CD14-positive monocyte (primary cell): ENCODE measurements at places on chromosomes 11 and 22. TPM values are rescaled to one million over a fixed set of nuclear protein-coding genes. Genes with fewer than 3 reads are reported as not detected.

The APOA4 gene
- polyA plus RNA-seq, result not detected in 2 replicates

- no peaks in the 10 kb centered on the region for H3K27me3 ChIP-seq
- no peak overlapping the region for H3K27ac ChIP-seq
- DNase-seq, result no peak
- no peaks in the 10 kb centered on the region for H3K4me1 ChIP-seq
- no peak overlapping the region for H3K4me3 ChIP-seq
Measured at GRCh38 chr11:101825531-101825930, 89.3 kb upstream of the CEP126 start.

GRCh38 chr11:75500742-75501141 lies 25.0 kb downstream of the GDPD5 start:
- no peaks in the 10 kb centered on the region for H3K36me3 ChIP-seq
- peaks cover 27% of the 10 kb centered on the region for H3K4me1 ChIP-seq
- H3K27me3 ChIP-seq, result no peaks in the 10 kb centered on the region
- DNase-seq, result no peak

DNA sequence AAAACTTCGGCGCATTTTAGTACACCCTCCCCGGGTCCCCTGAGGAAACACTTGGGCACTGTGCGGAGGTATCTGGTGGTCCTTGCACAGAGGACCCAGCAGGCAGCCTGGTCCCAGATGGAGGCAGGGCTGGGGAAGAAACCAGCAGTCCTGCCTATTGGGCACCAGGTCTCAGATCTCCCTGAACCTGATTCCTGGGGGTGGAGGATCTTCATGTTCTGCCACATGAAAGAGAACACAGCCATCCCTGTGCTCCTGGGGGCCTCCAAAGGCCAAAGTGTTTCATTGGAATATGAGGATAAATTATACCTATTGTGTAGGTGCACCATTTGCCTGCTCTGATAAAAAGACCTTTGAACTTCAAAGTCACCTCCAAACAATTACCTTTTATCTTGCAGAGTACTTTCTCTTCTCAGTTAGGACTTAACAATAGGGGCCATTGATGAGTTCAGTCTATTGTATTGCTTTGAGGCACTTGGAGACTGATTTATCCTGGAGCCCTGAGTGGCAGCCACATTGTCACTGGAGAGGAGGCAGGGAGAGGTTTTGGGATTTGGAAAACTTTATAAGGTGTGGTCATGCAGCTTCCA lies 1.8 kb downstream of the RCN1 start:
- H3K36me3 ChIP-seq, result peaks cover 11% of the 10 kb centered on the region
- DNase-seq, result no peak
- peaks cover 28% of the 10 kb centered on the region for H3K4me1 ChIP-seq
- H3K27ac ChIP-seq, result no peak overlapping the region

DNA sequence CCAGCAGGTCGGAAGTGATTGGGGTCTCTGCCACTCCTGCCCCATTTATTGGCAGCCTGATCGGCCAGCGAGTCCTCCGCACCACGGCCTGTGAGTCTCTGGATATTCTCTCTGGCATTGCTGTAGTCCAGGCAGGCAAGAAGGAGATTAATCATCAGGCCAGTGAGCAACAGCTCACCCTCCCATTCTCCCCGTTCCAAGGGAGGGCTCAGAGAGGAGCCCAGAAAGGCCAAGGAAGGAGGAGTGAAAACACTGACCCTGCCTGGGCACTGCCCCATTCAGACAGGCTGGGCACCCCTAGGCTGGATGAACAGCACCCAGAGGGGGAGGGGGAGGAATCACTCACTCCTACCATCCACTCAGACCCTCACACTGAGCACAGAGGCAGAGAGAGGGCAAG lies 3.1 kb downstream of the SAA2 start:
- no peaks in the 10 kb centered on the region for H3K4me1 ChIP-seq
- peaks cover 2% of the 10 kb centered on the region for H3K27me3 ChIP-seq
- DNase-seq, result no peak
- no peaks in the 10 kb centered on the region for H3K36me3 ChIP-seq
- no peak overlapping the region for H3K27ac ChIP-seq

DNA sequence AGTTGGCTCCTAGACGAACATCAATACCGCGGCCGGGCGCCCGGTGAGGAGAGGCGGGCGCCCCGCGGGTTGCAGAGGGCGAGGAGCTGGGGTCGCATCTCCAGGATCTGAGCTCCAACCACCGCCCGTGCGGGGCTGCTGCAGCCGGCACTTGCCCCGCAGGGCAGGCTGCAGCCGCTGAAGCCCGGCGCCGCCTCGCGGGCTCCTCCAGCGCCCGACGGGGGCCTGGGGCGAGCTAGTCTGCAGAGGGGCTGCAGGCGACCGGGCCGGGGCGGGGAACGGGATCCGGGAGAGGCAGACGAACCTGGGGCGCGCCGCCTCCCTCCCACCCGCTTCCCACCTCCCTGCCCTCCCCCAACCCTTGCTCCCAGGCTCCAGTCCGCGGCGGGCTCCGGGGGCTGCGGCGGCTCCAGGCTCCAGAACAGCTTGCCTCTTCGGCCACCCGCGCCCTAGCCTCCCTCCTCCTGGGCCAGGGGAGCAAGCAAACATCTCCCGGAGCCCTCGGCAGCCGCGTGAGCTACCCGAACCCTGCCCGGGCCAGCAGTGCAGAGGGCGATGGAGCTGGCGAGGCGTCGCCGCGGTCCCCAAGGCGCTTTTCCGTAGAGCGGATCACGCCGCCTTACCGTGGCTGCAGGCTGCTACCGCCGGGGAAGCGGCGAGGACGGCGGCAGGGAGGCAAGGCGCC lies 802 bp downstream of the TENM4 start:
- no peaks in the 10 kb centered on the region for H3K36me3 ChIP-seq
- H3K4me1 ChIP-seq, result peaks cover 33% of the 10 kb centered on the region
- peak overlapping the region; percentile 35 for H3K4me3 ChIP-seq
- no peak for DNase-seq

DNA sequence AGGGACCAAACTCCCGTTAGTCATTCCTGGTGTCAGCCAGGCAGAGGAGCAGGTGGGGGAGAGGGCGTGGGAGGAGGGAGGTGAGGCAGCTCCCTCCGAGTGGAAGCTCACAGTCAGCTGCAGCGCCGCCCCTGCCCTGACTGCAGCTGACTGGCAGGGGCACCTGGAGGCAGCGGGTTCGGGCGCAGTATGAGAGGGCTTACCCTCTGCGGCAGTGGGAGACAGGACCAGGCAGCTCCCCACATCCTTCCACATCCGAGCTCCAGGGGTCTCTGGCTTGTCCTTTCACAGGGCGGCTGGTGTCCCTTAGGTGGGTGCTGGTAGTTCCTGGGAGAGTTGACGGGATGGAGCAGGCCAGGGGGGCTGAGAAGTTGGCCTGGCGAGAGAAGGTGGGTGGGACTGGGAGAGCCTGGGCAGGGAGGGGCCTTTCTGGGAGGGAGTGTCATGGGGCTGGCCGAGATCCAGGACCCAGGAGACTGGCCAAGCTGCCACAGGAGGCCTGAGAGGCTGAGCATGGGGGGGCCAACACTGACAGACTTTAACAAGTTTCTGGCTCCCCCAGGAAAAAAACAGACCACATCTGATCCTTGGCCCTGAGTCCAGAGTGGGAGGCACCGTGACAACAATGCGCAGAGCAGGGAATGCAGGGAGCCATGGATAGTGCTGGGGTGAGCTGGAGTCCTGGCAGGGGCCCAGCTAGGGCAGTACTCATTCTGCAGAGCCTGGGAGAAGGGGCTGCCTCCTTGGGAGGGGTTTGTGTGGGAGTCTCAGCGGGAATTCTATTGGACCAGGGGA lies 4.9 kb downstream of the ADORA2A start:
- no peak for DNase-seq
- H3K4me3 ChIP-seq, result no peak overlapping the region
- H3K36me3 ChIP-seq, result peaks cover 11% of the 10 kb centered on the region
- H3K27ac ChIP-seq, result no peak overlapping the region
- peaks cover 100% of the 10 kb centered on the region for H3K4me1 ChIP-seq
- H3K27me3 ChIP-seq, result no peaks in the 10 kb centered on the region

GRCh38 chr22:47152938-47153337 lies 390.5 kb downstream of the TBC1D22A start:
- DNase-seq, result no peak
- no peak overlapping the region for H3K4me3 ChIP-seq
- H3K27ac ChIP-seq, result no peak overlapping the region
- H3K4me1 ChIP-seq, result no peaks in the 10 kb centered on the region

- no peaks in the 10 kb centered on the region for H3K36me3 ChIP-seq
- H3K27ac ChIP-seq, result no peak overlapping the region
Measured at GRCh38 chr11:66124564-66124963, 54.5 kb downstream of the PACS1 start.

- no peaks in the 10 kb centered on the region for H3K36me3 ChIP-seq
- H3K27ac ChIP-seq, result no peak overlapping the region
Measured at GRCh38 chr22:23103199-23103954, 33.1 kb downstream of the GNAZ start.

GRCh38 chr11:66854231-66854661 lies 2.6 kb upstream of the LRFN4 start:
- H3K4me1 ChIP-seq, result peaks cover 21% of the 10 kb centered on the region
- no peak overlapping the region for H3K27ac ChIP-seq
- peaks cover 2% of the 10 kb centered on the region for H3K36me3 ChIP-seq

- no peaks in the 10 kb centered on the region for H3K36me3 ChIP-seq
- no peaks in the 10 kb centered on the region for H3K27me3 ChIP-seq
- no peaks in the 10 kb centered on the region for H3K4me1 ChIP-seq
- DNase-seq, result no peak
- H3K4me3 ChIP-seq, result no peak overlapping the region
- no peak overlapping the region for H3K27ac ChIP-seq
Measured at GRCh38 chr22:49091917-49092545, 735.6 kb downstream of the BRD1 start.

DNA sequence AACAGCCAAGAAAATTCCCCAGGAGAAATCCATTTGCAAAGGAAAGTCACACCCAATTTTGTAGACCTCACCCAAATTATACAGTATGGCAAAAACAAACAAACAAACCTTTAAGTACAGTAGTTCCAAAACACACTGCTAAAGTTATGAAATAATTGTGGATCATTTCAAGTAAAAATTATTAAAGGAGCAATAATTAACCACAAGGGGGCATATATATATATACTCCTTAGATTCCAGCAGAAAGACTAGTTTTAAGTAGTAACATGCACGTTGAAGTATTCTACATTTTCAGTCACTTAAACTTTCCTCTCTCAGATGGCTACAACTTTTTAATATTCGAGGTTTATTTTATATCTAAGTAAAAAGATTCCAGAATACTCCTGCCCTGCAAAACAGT lies 26.8 kb downstream of the RNF141 start:
- no peak overlapping the region for H3K27ac ChIP-seq
- no peaks in the 10 kb centered on the region for H3K4me1 ChIP-seq
- H3K27me3 ChIP-seq, result no peaks in the 10 kb centered on the region
- DNase-seq, result peak; percentile 40

DNA sequence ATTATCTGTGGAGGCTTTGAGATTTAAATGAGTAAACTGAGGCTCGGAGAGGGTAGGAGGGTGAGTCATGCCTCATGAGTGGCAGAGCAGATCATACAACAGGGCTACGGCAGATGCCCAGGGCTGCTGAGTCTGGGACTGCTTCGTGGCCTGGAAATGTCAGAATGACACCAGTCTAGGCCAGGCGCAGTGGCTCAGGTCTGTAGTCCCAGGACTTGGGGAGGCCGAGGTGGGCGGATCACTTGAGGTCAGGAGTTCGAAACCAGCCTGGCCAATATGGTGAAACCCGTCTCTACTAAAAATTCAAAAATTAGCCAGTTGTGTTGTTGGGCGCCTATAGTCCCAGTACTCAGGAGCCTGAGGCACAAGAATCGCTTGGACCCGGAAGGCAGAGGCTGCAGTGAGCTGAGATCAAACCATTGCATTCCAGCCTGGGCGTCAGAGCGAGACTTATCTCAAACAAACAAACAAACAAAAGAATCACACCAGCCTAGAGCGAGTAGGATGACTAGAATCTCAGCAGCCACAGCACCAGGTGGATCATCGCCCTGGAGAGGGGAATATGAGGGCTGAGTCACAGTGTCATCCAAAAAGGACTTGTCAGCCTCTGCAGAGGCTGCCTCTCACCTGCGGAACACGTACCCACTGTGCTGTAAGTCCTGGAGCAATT lies 48.6 kb upstream of the ADA2 start:
- H3K4me1 ChIP-seq, result peaks cover 5% of the 10 kb centered on the region
- no peaks in the 10 kb centered on the region for H3K27me3 ChIP-seq
- DNase-seq, result no peak
- no peak overlapping the region for H3K27ac ChIP-seq
- H3K4me3 ChIP-seq, result no peak overlapping the region

The BBOX1 gene
- not detected in 2 replicates for polyA plus RNA-seq

DNA sequence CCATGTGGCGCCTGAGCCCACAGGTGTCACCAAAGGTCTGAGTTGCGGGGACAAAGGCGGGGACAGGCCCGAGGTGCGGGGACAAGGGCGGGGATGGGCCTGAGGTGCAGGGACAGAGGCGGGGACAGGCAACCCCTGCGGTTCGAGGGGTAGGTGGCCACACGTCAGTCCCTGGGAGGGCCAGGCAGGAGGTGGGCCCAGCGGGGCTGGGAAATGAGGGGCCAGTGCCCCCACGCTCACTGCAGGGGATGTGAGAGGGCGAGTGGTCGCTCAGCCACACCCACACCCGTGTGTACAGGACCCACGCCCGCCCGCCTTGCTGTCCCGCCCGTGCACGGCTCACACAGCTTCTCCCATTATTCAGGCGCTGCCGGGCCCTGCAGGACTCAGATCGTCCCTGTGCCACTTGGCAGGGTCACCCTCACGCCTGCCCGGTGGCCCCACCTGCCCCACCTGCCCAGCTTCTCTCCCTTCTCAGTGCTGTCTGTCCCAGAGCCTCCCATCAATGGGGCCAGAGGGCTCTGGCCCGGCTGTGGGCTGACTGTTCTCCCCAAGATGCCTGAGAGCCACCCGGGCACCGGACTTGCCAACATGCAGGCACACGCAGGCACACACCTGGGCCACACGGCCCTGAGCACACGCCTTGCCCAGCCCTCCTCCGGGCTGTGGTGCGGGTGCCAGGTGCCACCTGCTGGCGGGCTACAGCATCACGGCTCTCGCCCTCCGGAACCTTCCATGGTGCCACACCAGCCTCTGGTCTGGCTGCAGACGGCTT lies 14.2 kb upstream of the MUC6 start:
- no peaks in the 10 kb centered on the region for H3K4me1 ChIP-seq
- H3K4me3 ChIP-seq, result no peak overlapping the region
- DNase-seq, result peak; percentile 41

DNA sequence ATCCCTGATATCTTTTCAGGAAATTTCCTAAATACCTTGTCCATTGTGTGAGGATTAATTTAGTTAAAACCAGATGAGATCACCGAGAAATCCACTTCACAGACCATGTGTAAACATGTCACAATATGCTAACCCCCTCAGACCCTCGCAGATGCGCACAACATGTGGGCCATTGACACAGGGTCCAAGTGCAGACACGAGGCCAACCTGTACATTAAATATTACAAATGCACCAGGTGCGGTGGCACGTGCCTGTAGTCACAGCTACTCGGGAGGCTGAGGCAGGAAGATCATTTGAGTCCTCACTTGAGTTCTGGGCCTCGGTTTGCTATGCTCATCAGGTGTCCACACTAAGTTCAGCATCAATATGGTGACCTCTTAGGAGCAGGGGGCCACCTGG lies 9.9 kb upstream of the TMPRSS4 start:
- no peak for DNase-seq
- no peak overlapping the region for H3K27ac ChIP-seq
- H3K4me3 ChIP-seq, result no peak overlapping the region

- no peak for DNase-seq
- H3K36me3 ChIP-seq, result no peaks in the 10 kb centered on the region
- H3K4me1 ChIP-seq, result peaks cover 52% of the 10 kb centered on the region
- peak overlapping the region; percentile 94 for H3K27ac ChIP-seq
- H3K4me3 ChIP-seq, result peak overlapping the region; percentile 57
Measured at GRCh38 chr22:37266581-37267134, 15.7 kb upstream of the CYTH4 start.
